Posterior vena cava (tissue), 2 donors: ENCODE measurements at places on chromosomes 12 and 14. TPM values are rescaled to one million over a fixed set of nuclear protein-coding genes. Genes with fewer than 3 reads are reported as not detected.

DNA sequence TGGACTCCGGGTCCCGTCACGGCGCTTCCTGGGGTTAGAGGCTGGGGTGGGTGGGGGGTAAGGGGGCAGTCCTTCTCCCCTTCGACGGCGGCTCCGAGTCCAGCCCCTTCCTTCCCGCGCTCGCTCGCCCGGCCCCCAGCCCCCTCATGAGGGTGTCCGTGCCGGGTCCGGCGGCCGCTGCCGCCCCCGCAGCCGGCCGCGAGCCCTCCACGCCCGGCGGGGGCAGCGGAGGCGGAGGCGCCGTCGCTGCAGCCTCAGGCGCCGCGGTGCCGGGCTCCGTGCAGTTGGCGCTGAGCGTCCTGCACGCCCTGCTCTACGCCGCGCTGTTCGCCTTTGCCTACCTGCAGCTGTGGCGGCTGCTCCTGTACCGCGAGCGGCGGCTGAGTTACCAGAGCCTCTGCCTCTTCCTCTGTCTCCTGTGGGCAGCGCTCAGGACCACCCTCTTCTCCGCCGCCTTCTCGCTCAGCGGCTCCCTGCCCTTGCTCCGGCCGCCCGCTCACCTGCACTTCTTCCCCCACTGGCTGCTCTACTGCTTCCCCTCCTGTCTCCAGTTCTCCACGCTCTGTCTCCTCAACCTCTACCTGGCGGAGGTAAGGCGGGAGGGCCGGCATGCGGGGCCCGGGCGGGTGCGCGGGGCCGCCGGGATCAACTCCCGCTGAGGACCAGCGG, 500 bp downstream of the GPR137C start:
- DNase-seq: no peak

- no peak for DNase-seq
Observed at GRCh38 chr12:19760611-19761010, 321.3 kb downstream of the AEBP2 start.

- no peak for DNase-seq
Observed at GRCh38 chr12:68786929-68787328, 21.0 kb upstream of the MDM2 start.

DNA sequence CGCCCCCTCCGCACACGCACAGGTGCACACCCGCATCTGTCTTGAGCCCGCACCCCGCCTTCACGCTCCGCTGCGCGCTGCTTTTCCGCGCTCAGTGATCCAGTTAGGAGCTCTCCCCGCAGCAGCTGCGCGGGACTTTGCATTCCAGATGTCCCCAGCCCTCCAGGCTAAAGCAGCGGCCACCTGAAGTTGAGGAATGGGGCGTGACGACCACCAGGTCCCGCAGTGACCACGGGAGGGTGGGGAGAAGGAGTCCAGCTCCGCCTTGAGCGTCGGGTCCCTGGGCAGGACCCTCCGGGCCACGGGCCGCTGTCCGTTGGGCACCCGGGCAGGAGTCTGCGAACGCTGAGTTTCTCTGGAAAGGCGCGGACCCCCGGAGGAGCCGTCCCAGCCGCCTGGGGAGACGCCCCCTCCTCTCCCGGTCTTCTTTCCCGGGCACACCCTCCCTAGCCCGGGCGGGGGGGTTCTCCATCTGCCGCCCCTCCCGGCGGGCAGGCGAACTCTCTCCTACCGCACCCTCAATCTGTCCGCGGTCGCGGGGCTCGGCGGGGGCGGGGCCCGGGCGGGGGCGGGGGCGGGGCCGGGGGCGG, 334 bp upstream of the TMEM132C start:
- DNase-seq: no peak

The APOF gene
- total RNA-seq: not detected

The ADAM21 gene
- total RNA-seq: not detected

The CD4 gene
- total RNA-seq: 36.0 TPM
